ENCODE measurements at places on chromosomes 6 and 20.

- no peak for DNase-seq
These were observed 2.2 kb upstream of the GRM4 start for GRCh38 chr6:34147906-34148630.

GRCh38 chr6:113830140-113830539 is 27.0 kb upstream of the MARCKS start:
- DNase-seq: no peak

DNA sequence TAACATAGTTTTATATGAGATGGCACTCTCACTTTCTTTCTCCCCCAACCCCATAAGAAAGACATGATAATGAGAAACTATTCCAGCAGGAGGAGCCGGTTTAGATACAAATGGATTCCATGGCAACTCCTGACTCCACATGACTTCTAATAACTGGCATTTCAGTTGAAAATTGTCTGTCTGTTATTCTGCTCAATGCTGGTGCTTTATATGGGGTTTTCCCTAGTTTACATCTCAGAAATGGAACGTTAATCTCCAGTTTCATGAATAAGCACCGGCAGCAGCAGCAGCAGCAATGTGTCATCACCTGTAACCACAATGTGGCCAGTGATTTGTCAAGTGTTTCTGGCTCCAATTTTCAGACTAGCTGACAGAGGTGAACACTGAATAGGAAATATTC is 8.0 kb upstream of the SIM1 start:
- no peak for DNase-seq

GRCh38 chr20:50558483-50558925 is 48.3 kb downstream of the PTPN1 start:
- no peak for DNase-seq

DNA sequence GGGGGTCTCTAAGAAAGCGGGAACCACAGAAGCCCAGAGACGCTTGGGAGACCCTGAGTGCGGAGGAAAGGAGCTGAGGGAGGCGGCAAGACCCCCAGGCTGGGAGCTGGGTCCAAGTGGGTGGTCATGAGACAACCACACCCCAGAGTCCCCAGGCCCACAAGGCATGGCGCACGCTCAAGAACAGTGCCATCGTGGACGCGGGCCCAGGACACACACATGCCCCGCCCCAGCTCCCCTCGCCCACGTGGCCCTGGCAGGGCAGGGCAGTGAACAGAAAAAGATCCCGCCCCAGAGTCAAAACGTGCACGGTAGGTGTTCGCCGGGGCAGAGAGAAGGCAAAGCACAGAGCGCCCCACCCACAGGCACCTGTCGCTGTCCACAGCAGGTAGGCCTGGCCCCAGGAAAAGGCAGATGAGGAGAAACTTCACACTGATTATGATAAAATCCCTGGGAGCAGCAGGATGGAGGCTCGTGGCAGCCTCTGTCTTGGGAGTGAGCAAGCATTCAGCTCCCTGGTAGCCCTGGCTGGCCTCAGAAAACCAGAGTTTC is 50.0 kb downstream of the BPIFB1 start:
- DNase-seq: no peak

Measured in A673 (cell line).